Right ventricle myocardium inferior (tissue), 1 donor: ENCODE measurements at places on chromosomes 1 and 21. TPM values are rescaled to one million over a fixed set of nuclear protein-coding genes. Genes with fewer than 3 reads are reported as not detected.

DNA sequence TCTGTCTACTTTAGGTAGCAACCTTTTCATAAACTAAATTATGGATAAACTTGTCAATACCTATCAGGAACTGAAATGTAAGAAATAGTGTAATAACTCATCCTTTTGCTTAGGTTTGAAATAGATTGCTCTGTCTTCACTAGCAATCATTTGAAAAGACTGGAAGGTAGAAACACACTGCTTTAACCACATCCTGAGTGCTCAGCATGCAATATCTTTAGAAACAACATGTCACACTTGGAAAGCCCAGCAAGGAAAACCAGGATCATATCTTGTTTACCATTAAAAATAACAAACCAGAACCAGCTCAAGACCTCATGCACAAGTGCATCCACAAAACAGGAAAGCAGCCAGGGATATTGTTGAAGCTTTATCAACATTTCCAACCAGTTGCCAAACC lies 3.6 kb downstream of the KCNJ6 start:
- DNase-seq, result no peak

DNA sequence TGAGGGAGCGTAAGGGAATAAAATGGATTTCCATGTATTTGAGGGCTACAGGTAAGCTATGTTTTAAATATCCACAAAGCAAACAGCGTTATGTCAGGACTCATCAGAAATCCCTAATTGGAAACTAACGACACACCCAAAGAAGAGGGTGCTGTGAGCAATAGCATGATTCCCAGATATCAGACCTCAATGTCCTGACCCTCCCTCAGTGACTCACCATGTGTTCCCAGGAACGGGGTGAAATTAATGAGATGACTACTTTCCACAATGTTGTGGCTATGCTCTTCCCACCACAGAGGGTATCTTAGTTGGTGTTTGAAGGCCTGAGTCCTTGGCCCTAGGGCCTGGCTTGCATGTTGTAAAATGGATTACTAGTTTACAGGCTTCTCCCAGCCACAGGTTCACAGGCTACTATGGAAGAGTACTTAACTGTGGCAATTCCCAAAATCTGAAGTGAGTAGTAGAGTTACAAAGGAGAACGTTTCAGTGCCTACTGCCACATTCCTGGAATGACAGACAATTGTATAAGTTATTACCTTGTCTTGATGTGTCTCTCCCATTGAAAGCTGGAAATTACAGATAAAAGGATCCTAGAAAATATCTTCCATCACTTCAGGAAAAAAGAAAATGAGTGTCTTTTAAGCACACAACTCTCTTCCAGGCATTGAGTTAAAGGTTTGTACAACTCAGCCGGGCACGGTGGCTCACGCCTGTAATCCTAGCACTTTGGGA lies 1.7 kb upstream of the KRTAP11-1 start:
- DNase-seq, result no peak

GRCh38 chr1:195948123-195948895 lies 659.9 kb downstream of the KCNT2 start:
- peak; percentile 59 for DNase-seq

DNA sequence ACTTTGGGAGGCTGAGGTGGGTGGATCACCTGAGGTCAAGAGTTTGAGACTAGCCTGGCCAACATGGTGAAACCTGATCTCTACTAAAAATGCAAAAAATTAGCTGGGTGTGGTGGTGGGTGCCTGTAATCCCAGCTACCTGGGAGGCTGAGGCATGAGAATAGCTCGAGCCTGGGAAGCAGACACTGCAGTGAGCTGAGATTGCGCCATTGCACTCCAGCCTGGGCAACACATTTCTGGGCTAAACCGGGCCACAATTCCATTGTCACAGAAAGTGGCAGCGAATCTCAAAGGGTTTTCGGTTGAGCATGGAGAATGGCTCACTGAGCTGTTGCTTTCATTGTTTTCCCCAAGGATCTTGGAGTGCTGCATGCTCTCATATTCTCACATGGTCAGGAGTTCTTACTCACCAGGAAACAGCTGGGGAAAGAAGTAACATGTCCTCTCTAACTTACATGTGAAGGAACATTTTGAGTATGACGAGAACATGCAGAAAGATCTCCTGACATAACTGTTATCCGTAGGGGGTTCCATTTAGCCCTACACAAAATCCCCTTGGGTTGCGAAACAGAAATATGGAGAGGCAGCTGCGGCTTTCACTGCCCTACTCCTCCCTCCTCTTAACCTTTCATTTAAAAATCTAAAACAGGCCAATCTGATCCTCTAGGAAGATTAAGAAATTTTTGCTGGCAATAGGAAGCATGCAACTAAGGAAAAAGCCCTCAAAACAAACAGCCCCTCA lies 341.1 kb downstream of the PCP4 start:
- DNase-seq, result no peak

- DNase-seq, result no peak
Measured at GRCh38 chr1:232728507-232729263, 76.5 kb upstream of the MAP10 start.

DNA sequence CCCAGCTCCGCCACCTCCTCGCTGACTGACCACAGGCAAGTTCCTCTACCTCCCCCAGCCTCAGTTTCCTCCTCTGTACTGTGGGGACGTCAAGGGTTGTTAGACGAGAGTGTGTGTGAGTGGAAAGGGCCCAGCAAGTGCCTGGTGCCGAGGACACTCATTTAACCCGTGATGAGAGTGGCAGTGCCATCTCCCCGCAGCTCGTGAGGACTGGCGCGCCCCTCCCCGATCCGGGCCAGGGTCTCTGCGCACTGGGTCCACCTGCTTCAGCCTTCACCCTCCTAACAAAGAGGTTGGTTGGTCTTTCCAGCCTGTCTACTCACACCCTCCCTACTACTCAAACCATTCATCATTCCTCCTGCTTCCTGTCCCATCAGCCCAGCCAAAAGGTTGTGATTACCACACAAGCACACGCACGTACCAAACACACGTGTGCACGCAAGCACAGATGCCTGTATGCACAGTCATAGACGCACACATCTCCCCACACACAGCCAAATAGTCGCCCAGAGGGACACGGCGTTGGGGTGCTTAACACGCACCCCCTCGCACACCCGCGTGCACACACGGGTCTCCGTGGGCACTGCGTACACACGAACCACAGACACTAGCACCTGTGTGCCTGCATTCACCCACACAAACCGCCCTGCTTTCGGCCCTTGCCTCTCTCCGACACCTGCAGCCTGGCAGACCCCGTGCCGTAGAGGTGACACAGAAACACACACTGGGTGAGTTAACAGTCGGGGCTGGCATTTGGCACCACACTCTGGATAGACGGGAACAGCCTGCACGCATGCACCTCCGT lies 39.3 kb downstream of the TAS1R2 start:
- peak; percentile 31 for DNase-seq

DNA sequence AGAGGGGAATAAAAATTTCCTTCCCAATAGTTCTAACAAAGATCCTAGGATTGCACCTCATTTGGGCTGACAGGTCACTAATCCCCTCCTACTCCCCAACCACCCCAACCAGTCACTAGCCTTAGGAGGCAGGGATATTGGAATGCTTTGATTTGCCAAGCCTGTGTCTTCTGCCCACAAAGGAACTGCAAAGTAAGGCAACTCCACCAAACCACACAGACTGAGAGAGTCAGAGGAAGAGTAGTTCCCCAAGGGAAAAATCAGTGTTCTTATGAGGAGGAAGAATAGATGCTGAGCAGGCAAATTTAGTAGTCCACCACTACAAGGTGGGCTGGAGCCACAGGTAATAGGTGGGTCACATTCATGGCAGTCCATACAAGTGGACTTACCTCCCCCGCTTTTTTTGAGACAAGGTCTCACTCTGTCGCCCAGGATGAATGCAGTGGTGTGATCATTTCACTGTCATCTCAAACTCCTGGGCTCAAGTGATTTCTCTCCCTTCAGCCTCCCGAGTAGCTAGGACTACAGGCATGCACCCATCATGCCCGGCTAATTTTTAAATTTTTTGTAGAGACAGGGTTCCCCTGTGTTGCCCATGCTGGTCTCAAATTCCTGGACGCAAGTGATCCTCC lies 3.7 kb upstream of the TMEM39B start:
- DNase-seq, result no peak

GRCh38 chr1:1833456-1833855 lies 55.2 kb upstream of the NADK start:
- no peak for DNase-seq

DNA sequence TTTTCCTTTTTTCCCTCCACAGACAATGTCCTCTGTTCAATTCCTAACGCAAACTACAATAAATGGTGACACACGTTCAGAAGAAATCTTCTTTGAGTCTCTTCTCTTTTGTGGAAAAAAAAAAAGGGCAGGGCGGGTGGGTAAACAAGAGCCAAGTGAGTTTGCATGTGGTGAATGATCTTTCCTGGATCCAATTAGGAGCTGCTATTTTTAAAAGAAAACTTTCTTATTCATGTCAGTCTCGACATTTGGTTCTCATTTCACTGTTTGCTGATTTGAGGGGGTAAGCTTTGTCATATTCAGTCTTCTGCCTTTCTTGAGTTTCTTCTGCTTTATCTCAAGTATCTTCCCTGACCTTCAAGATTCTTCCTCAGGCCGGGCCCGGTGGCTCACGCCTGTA lies 29.2 kb upstream of the KIF1B start:
- no peak for DNase-seq

- peak; percentile 41 for DNase-seq
Measured at GRCh38 chr1:211485480-211485857, 6.5 kb downstream of the RD3 start.

- no peak for DNase-seq
Measured at GRCh38 chr1:169443923-169444322, 16.6 kb upstream of the CCDC181 start.

GRCh38 chr1:6084781-6085495 lies 39.2 kb downstream of the KCNAB2 start:
- DNase-seq, result peak; percentile 42

- no peak for DNase-seq
Measured at GRCh38 chr21:41213021-41213420, 45.1 kb downstream of the BACE2 start.

GRCh38 chr1:178361847-178362246 lies 134.9 kb downstream of the CLEC20A start:
- peak; percentile 52 for DNase-seq

DNA sequence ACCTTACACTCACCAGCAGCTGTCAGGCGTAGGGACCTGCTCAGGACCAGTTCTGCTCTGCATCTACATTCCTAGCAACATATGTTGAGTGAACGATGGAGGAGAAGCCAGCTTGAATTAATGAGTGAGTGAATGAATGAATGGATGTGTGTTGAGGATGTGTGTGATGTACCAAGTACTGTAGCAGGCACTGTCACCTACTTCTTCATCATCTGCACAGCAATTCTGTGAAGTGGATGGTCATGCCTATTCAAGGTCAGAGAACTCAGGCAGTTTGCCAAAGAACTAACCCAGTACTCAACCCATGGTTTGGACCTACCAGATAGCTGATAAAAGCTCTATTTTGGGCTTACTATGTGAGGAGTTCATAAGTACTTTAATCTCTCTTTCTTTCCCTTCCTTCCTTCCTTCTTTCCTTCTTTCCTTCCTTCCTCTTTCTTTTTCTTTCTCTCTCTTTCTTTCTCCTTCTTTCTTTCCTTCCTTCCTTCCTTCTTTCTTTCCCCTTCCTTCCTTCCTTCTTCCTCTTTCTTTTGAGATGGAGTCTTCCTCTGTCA lies 56.9 kb downstream of the ATP1A1 start:
- DNase-seq, result no peak

DNA sequence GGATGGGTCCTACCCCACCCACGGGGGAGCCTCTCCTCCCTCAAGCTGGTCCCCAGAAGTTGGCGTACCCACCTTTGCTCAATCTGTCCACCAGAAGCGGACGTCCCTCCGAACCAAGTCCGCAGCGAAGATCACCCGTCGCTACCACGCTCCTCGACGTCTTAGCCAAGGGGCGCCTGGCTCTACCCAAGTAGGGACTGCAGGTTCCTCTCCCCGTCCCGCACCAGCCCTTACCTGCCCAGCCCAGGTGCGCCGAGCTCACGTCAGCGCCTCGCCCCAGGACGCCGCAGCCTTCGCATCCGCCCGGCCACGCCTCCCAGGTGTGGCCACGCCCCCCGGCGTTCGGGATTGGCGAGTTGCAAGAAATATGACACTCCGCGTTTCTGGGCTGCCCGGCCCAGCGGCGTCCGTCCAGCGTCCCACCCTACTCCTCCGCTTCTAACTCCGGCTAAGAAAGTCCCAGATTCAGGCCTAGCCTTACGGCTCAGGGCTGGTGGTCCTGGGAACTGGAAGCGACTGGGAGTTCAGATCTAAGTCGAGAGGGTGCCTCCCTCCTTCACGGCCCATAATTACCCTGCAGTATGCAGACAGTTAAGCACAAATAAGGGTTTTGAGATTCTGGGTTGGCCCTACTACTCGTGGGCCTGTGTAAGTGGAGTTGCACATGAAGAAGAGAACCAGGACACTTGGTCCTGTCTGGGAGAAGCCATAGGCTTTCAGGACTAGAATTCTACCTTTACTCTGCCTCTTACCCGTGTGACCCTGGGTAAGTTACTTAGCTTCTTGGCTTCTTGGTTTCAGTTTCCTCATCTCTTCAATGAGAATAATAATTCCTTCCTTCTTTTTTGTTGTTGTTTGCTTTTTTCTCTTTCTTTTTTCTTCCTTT lies at the start of gene IRF6:
Gene IRF6, minus strand, starts transcription at position 268 of the 886 bp plus-strand sequence. CDS start 4,729 bp downstream, outside the sequence.
- peak; percentile 93 for DNase-seq

DNA sequence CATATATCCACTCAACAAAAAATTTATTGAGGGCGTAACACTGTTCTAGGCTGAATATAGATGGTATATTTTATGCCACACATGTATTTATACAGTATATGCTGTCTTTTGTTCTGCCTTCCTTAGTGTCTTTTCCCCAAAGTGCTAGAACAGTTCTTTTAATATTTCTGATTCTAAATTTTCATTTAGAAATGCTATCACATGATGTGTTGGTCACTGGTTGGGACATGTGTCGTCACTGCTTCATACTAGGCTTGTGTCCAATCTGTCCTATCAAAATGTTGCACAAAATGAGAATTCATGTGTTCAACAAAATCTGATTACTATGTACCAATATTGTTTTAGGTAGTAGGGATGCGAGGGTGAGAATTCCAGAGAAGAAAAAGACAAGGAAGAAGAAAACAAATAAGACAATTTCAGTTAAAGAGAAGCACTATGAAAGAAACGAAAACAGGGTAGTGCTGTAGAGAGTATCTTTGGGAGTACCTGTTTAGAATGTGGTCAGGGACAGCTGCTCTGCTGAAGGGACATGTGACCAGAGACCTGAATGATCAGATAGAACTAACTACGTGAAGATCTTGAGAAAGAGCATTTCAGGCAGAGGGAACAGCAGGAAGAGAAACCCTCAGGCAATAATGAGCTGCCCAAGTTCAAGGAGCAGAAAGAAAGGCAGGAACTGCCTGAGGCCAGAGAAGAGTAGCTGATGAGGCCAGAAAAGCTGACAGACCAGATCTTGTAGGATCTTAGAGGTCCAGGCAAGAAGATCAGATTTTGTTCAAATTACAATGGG lies 1.3 kb downstream of the KMO start:
- no peak for DNase-seq

Gene WNT9A
- total RNA-seq, result 0.73 TPM

Gene PEAR1
- total RNA-seq, result 8.1 TPM

Gene KLF17
- not detected for total RNA-seq

Gene CELA3B
- total RNA-seq, result not detected

Gene CRYBG2
- total RNA-seq, result not detected

Gene HEYL
- total RNA-seq, result 19.8 TPM

Gene PLA2G2F
- not detected for total RNA-seq

Gene RHOC
- 118 TPM for total RNA-seq

Gene KRTAP13-2
- not detected for total RNA-seq

Gene LIN28A
- total RNA-seq, result not detected

Gene LHX8
- total RNA-seq, result not detected

Gene GPA33
- 0.62 TPM for total RNA-seq
